ENCODE measurements at places on chromosomes 7 and 10. TPM values are rescaled to one million over a fixed set of nuclear protein-coding genes. Genes with fewer than 3 reads are reported as not detected.

Gene LLCFC1
- total RNA-seq: not detected

DNA sequence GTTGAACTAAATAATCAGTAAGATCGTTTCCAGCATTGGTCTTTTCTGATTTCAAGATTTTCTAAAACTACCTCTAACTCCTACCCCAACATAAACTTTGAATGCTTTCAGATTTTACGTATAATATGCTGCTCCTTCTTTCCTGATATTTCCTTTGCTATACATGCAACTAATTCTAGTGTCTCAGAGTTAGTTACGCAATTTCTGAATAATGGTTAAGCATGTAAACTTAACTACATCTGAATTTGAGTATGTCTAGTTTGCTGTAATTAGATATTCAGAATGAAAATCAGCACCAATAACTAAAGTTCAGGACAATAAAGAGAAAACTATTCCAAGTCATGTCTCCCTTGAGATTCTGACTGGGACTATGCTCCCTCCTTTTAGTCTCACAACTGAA lies 71.0 kb downstream of the SEMA3C start:
- DNase-seq: no peak

- no peak for DNase-seq
Observed at GRCh38 chr10:82883603-82884002, 1008.6 kb downstream of the NRG3 start.

- DNase-seq: no peak
Observed at GRCh38 chr10:83592337-83592935, 546.9 kb upstream of the GHITM start.

Gene GTF2IRD1
- total RNA-seq: 10.3 TPM

Measured in left lobe of liver (tissue), 2 donors.